RCC 7860 (cell line): ENCODE measurements at places on chromosomes 4 and X.

DNA sequence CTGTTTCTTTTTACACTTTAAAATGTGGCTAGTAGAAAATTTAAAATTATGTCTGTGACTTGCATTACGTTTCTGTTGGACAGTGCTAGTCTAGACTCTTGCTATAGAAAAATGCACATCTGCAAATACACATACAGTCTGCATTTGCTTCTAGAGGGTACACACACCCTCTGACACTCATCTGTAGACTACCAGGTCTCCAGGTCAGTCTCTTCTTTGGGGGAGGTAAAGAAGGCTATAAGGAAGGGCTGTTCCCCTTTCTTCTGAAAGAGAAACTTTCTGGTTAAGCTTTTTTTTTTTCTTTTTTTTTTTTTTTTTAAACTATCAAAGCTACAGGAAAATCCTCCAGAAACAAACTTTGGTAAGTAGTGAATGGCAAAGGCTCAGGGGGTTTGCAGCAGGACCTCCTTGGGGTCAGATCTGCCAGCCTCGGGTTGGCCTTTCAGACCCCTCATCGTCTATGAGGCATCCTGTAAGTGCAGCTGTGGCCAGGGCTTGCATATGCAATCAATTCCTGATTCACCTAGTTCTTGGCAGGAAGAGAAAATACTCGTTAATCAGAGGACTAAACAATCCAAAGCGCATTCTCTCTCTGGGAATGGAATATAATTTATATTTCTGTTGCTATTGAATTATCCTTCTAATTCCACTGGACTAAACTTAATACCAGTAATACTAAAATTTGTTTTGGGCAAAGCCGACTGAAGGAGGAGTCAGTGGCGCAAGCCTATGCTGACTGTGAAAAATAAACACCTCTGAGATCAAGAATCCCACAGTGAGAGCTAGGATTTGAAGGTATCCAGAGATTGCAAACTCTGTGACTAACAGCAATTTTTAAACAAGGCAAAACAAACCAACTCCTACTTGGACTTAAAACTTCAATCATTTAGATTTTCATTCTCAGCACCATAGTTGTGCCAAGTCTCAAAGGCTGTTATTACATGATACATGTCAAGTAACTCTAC, 109.3 kb upstream of the TBC1D9 start:
- no peak for DNase-seq

GRCh38 chrX:87846956-87847355, 329.4 kb downstream of the KLHL4 start:
- DNase-seq, result no peak

DNA sequence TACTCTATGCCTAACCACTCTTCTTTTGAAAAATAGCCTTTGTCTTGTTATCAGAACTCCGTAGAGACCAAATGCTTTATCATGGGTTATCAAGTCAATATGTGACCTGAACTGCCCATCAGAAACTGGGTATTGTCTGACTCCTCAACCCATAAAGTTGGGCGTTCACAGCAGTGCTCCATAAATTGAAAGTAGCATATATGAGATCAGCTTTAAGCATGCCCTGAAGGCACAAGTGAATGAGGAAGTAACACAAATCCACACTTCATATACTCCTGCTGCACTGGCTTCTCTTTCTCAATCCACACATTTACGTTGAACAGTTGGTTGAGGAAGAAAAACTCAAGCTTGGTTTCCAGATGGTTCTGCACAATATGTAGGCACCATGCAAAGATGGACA, 1106.0 kb downstream of the STIM2 start:
- DNase-seq, result no peak

- DNase-seq, result no peak
These were observed 8.2 kb upstream of the RUFY3 start for GRCh38 chr4:70713453-70714078.

DNA sequence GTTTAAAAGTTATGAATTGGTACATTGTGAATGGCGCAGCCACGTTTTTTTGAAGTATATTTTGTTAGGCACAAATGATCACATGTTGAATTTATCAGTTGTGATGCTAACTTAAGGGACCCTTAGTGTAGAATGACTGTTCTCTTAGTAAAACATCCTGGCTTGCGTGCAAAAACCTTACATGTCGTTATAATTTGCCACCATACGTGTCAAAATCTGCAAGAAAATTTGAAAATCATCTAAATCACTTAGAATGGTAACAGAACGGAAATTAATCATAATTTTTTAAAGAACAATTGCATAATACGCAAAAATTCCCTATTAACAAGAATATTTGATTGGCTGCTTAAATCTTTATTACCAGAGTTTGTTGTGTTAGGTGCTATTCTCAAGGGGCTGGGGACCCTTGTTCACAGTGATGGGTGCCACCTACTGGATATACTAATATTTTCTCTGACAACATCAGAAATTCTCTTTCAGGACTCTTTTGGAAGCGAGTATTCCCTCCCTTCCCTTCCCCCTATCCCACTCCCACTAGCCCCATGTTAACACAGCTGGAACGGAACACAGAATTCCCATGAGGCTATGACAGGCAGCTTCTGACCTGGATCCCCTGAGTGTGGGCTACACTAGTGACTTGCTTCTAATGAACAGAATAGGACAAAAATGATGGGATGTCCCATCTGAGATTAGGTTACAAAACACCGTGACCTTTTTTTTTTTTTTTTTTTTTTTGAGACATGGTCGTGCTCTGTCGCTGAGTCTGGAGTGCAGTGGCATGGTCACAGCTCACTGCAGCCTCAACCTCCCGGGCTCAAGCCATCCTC, 71.8 kb downstream of the SUPT20HL2 start:
- peak; percentile 20 for DNase-seq

- no peak for DNase-seq
These were observed 162.6 kb downstream of the PRR32 start for GRCh38 chrX:126982158-126982557.

DNA sequence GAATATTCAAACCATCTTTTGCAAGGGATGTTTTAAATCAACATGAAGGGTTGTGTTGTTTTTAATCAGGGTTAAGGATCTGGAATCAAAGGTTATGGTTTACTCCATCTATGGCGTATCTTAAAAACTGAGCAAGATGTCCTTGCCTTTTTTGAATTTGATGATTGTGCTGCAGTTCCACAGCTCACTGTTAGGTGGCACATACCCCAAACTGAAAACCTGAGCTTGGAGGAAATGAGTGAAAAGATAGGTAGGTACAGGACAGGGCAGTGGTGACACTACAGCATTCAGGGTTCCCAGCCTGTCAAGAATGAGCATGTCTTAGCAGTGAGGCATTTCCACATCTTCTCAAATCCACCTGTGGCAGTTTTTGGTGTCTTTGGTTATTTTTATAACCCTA, 13.1 kb upstream of the EOLA1 start:
- DNase-seq, result no peak
